ENCODE measurements at places on chromosomes 5 and 9.

DNA sequence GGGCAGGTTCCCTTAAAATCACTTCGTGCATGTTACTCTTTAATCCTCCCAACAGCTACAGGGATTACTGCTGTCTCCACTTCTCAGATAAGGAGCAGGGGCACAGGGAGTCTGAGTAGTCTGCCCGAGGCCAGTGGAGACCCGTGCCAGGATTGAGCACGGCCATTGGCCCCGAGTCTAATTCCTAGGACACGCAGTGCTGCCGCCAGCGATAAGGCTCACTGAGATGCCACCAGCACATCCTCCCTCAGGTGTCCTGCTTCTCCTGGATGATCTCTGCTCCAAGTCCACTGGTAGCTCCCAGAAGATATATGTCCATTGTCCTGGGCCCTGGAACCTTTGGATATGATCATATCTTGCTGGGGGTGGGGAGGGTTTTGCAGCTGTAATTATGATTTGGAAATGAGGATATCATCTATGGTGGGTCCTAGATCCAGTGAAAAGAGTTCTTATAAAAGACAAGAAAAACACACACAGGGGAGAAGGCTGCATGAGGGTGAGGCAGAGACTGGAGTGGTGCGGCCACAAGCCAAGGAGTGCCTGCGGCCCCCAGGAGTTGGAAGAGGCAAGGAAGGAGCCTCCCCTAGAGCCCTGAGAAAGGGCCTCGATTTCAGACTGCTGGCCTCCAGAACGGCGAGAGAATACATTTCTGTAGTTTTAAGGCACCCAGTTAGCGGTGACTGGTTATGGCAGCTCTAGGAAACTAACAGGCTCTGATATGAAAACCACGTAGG is 19.4 kb upstream of the MED10 start:
- DNase-seq, result no peak

GRCh38 chr9:123150708-123151503 is 117.4 kb downstream of the GPR21 start:
- no peak for DNase-seq

DNA sequence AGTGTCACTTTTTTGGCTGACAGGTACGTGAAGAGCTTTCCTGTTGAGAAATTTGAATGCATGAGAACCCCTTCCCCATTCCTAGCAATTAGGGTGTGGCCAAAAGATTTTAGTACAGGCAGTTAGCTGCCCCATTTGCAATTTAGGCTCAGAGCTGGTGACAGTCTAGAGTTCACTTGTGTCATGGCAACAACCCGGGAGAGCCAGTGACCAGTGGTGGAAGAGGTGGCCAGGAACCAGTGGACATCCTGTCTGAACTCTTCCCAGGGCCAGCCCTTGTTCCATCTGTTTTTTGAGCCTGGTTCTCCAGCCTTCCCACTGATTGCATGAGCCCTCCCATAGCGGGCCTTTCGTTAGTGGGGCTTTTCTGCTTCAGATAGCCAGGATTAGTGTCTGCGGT is 2.5 kb upstream of the NEUROG1 start:
- DNase-seq, result no peak

DNA sequence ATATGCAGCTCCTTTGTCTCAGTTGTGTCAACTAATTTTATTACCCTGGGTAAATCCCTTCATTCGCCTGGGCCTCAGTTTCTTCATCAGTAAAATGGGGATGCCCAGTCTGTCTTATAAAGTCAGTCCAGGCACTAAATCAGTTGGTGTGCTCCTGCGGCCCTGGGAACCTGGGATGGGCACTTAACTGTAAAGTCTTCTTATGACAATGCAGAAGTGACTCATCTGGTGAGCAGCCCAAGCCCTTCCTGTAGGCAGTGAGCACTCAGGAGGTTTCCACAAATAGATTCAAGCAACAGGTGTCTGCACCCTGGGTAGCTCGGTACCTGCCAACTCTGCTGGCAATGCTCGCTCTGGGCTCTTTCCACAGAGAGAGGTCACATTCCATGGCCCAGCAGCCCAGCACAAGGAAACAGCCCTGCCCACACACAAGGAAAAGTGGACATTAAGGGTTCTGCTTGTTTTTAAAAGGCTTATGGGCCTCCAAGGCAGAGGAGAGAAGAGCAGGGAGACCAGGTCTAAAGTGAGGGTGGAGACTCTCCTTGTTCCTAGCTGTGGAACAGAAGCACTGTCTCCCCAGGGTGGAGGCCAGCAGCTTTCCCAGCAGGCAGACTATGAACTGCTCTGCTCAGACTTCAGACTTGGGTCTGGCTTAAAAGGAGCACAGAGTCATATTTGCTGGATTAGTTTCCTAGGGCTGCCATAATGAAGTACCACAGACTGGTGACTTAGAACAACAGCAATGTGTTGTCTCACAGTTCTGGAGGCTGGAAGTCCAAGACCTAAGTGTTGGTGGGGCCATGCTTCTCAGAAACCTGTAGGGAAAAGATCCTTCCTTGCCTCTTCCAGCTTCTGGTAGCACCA is 89.7 kb upstream of the ADRA1B start:
- no peak for DNase-seq

DNA sequence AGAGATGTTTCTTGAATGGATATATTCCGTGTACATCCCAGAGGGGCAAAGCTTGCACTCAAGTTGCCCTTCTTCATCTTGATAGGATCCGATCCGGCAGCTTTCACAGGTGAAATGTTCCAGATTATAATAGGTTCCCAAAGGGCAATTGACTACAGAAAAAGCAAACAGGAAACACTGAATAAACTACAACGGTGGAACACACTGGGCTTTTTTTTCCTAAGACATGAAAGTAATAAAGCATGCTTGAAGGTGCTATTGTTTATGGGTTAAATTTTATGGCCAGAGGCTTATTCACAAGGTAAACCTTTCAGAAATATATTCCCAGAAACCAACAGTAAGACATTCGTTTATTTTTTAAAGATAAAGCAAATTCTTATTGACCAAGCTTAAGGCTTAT is 110.6 kb downstream of the SVEP1 start:
- no peak for DNase-seq

GRCh38 chr9:19940811-19941535 is 152.1 kb upstream of the SLC24A2 start:
- no peak for DNase-seq
